ENCODE measurements at places on chromosomes 11 and 22. TPM values are rescaled to one million over a fixed set of nuclear protein-coding genes. Genes with fewer than 3 reads are reported as not detected.

FOLR1 gene
- 0.68 TPM for total RNA-seq

SLC22A8 gene
- not detected for total RNA-seq

TBX1 gene
- total RNA-seq: 69.6 TPM

FOLR2 gene
- total RNA-seq: not detected

SCN4B gene
- total RNA-seq: 0.09 TPM

ELP4 gene
- 18.9 TPM for total RNA-seq

SAA2 gene
- 2.0 TPM for total RNA-seq

CDC45 gene
- total RNA-seq: 12.4 TPM

OR56A1 gene
- total RNA-seq: 0.14 TPM

IGLL1 gene
- total RNA-seq: not detected

CATSPER1 gene
- 0.34 TPM for total RNA-seq

CLMP gene
- 0.17 TPM for total RNA-seq

SCN3B gene
- 4.9 TPM for total RNA-seq

ANO9 gene
- total RNA-seq: 10.7 TPM

SPTY2D1 gene
- total RNA-seq: 19.3 TPM

SYT13 gene
- total RNA-seq: not detected

OLFML1 gene
- total RNA-seq: not detected

Measured in dermis blood vessel endothelial cell (primary cell).